ENCODE measurements at places on chromosomes 5 and 9.

- no peak for DNase-seq
Observed at GRCh38 chr5:159797261-159797970, 118.9 kb upstream of the ADRA1B start.

DNA sequence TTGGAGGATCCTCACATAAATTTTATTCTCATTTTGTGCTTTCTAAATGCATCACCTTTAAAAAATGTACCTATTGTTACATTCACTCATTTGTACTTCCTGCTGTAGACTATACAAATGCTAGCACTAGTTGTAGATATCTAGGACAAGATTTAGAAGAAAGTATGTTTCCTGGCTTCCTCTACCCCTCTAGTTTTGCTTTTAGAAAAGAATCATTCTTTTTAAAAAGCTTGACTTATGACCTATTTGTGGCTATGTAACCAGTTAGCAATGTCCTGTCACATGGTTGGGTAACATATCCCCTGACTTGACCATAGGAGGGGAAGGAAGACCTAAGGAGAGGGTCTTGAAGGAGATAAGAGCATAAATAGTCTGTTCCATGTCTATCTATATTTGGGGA, 13.3 kb downstream of the CAMK4 start:
- DNase-seq = no peak

DNA sequence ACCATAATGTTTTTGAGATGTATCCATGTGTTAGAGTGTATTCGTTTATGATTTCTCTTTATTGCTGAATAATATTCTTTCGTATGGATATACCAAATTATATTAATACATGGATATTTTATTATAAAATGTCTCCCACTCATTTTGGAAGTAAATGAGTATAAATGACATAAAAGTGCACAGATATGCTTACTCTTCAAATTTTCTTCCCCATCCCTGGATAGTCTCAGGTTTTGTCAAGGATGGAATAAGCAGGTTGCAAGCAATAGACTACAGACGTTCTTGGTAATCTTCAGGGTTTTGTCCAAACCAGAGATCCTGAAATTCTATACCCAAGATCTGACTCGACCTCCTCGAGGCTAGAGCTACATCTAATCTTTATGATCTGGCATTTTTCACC, 50.7 kb downstream of the NIPAL4 start:
- no peak for DNase-seq

DNA sequence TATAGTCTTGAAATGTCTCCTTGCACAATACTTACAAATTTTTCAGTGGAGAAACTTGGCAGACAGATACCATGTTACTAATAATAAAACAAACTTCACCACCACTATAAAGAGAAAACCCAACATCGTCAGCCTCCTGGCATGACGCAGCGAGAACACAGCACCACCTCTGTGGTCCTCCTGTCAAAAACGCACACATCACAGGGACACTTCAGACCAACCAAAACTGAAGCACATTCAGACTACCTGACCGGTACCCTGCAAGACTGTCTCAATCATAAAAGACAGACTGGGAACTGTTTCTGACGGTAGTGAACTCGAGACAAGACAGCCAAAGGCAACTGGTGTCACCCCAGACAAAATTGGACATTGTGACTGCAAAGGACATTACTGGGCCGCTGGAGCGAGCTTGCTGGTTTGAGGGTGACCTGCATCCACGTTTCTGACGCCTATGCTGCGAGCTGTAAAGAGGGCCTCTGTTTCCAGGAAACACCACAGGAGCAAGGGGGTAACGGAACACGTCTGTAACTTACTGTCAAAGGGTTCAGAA, 34.4 kb downstream of the NSUN2 start:
- DNase-seq = no peak

DNA sequence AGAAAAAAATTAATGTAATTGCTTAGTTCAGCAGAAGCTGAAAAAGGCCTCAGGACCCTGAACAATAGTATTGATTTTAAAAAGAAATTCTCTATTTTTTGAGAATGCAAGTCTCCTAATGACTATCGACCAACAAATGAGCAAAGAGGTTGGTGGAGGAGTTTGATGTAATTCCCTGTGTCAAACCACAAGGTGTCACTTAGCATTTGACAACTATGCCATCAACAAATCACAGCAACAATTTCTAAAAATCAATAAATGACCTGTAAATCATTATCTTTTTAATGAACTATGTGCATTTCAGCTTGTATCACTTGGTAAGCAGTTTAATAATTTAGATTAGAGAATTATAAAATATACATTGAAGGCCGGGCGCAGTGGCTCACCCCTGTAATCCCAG, 133.7 kb downstream of the PRELID2 start:
- DNase-seq = no peak

DNA sequence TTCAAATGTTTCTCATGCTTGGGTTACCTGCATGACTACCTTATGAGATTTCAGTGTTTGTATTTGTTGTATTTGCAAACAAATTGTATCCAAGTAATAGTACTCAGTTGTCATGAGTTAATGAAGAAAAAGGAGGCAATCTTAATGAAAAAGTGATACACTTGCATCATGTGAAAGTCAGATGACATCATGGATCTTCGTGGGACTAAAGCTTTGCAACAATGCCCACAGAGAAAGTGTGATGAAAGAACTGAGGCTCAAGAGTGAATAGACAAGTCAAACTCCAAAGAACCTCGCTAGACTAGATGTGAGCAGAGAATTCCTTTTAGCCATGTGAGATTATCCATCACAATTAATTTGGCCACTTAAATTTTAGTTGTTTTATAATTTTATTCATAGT, 75.4 kb upstream of the ADRB2 start:
- no peak for DNase-seq

Measured in ACHN (cell line).